ENCODE measurements at places on chromosomes 13 and 19.

GRCh38 chr13:106284358-106284757, 251.1 kb downstream of the EFNB2 start:
- no peak for DNase-seq

DNA sequence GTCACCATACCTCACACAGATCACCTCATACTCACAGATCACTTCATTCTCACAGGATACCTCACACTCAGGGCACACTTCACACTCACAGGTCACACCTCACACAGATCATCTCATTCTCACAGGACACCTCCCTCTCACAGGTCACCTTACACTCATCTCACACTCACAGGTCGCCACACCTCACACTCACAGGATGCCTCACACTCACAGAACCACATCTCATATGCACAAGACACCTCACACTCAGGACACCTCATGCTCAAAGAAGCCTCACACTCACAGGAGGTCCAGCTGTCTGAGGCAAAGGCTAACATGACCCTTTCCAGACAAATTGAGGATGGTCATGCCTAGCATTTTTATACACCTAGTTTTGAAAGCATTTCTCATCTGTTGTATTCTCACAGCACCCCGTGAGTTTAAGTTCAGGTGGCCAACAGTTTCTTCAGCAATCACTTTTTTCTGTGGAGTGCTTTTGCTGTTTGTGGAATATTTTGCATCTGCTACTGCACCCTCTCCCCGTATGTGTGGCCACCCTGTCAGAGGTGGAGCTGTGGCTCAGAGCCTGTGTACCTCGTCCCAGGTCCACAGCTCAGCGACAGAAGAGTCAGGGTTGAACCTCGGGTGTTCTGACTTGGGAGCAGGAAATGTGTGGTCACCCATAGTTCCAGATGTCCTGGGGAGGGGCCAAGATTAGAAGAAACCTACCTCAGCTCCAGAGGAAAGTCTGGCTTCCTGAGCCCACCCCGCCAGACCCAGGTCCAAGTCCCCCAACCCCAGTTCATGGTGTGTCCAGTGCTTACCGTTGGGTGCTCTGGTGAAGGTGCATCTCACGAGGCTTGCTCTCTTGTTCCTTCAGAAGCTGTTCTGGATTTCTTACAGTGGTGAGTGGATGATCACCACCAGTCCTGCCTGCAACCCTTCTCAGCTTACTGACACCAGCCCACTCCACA, 7.6 kb downstream of the F7 start:
- no peak for DNase-seq

- no peak for DNase-seq
These were observed 139.4 kb downstream of the SIPA1L3 start for GRCh38 chr19:38046254-38047048.

DNA sequence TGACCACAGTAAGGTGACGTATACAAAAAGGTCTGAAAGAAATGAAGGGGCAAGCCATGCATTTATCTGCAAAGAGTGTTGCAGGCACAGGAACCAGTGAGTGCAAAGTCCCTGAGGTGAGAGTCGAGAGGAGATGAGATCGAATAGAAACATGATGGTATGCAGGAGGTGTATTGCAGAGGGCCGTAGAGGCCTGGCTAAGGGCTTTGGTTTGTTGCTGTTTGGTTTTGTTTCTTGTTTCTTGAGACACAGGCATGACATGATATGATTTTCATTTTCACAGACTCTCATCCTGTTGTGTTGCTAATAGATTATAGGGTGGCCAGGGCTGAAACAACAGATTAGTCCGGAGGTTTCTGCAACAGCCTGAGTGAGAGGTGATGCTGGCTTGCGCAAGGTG, 80.4 kb downstream of the HSPH1 start:
- DNase-seq, result no peak

- DNase-seq, result no peak
These were observed 103.3 kb downstream of the ZAR1L start for GRCh38 chr13:32211813-32212212.

DNA sequence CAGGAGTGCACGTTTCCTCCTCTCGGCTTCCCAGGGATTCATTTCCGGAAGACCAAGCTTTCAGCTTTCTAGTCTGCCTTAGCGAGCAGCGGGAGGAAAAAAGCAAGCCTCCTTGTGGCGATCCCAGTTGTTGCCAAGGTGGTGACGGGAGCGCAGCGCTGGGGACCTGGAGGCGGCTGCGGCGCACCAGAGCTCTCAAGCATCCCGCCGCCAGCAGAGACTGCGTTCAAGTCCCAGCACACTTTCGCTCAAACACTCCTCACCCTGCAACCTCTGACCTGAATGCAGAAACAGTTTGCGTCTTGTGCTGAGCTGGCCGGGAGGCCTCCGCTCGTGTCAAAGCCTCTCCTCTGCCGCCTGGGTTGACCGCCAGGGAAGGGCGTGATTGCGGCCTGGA, 4.9 kb downstream of the GSX1 start:
- DNase-seq, result peak; percentile 75

DNA sequence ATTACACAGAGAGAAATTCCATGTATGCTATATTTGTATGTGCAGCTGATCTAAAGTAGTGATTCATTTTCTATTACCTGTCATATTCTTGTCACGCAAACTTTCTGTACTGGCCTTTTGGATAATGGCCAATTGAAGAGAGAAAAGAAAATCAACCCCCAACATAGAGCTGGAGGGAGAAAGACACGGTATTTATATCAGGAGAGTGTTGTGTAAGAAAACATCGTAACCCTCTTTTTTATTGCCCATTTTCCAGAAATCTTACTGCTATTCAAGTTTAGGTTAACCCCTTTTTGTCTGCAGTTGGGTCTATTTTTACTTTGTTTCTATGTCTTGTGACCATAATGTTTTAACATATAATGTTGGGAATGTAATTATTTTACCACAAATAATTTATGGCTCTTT, 27.9 kb downstream of the DGKH start:
- DNase-seq, result no peak

DNA sequence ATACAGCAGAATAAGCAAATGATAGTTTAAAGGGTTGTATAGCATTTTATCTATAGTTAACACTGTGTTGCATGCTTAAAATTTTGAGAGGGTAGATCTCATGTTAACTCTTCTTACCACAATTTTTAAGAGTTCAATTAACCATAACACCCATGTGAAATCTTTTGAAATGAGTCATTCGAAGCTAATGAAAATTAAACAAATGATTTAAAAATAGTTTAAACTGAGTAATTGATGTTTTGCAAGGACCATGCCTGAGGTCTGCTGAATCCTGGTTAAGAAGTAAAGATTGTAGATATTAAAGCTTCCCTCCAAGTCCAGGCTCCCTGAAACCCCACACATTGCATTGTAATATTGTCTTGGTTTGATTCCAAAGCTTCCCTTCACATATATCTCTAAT, 176.7 kb upstream of the RNF113B start:
- DNase-seq, result no peak

GRCh38 chr13:64850017-64850416, 2380.1 kb downstream of the PCDH9 start:
- no peak for DNase-seq

DNA sequence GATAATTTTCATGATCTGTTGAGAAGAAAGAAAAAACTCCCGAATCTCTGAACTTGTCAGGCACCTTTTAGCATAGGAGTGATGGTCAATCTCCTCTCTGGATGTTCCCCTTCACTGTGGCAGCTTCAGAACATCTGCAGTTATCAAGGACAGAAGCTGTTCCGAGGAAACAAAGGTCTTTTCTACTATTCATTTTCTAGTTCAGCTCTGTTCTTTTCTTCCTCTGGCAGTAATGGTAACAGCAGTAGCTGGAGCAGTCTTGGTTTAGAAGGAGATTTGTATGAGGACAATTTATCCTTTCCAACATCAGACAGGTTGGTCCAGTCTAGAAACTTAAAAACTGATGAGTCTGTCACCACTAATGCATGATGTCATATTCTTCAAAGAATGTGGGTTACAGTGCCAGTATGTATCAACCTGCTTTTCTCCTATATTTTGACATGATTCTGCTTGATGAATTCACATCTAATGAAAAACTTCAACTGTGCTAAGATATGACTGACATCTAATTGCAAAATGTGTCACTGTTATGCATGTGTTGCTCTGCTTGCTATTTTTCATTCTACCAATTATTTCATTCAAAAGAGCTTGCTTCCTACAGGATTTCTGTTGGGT, 41.0 kb downstream of the AKAP11 start:
- no peak for DNase-seq

DNA sequence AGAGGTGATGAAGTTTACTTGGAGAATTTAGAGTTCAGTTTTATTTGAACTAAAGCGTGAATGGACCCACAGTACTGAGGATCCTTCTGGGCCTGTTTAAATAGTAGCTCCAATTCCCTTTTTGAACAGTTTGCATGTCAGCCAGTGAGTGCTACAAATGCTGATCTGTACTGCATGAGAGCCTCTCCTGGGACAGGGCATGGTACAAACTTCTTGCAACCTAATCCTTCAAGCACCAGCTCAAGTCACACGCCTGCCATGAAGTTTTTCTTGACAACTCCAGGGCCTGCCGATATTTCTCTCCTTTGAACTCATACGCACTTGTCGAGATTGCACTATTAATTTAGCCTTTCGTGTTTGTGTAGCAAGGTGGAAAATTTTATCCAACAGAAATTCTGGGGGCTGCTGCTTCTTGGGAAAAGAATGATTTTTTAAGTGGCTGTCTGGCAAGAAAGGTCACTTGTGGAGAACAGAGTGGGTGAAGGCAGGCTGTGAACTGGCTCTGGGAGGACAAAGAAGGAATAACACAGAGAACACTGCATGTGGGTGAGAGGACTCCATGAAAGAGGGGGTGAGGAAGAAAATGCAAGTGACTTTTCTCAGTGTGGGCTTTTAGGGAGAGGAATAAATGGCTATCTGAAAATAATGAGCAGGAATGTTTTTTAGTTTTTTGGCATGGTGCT, 192.5 kb downstream of the NDFIP2 start:
- no peak for DNase-seq

DNA sequence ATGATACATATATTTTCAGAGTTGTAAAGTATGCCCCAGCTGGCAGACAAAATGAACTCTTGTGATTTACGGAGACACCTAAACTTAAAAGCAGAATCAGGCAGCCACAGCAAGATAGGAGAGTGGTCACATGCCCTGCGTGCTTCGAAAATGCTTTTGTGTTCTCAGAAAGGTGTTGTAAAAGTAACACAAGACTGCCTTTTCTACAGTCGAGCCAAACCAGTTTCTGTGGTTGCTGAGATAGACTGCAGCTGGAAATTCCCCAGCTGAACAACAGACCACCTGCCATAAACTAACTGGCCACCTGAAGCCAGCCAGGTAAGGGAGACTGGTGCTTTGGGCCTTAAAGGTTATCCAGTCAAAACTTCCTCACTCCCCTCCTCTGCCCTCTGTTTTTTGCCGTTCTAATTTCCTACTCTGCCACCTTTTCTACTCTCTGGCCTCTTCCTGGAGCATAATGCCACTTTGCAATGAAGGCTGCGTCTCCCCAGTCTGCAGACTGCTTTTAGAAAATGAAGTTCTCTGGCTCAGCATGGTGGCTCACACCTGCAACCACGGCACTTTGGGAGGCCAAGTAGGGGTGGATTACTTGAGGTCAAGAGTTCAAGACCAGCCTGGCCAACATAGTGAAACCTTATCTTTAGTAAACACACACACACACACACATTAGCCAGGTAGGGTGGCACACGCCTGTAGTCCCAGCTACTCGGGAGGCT, 381.2 kb upstream of the SLITRK1 start:
- no peak for DNase-seq

GRCh38 chr19:16022251-16022650, 54.0 kb upstream of the TPM4 start:
- DNase-seq, result no peak

GRCh38 chr13:111407381-111408131, 87.1 kb downstream of the TEX29 start:
- no peak for DNase-seq

DNA sequence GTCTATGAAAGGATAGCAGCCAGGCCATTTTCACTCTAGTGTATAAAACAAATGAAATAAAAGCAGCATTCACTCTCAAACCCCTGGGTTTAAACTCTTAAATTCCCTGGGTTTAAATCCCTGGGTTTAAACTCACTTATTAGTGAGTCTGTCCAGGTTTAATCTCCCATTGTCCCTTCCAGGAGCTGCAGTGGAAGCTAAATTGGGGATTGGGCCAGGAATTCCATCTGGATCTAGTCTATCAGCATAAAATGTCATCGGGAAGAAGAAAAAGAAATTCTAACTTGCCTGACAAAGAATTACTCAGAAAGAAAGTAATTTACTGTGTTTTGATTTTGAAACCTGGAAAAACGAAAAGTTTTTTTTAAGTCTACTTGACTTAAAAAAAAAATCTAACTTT, 54.8 kb downstream of the FRY start:
- no peak for DNase-seq

DNA sequence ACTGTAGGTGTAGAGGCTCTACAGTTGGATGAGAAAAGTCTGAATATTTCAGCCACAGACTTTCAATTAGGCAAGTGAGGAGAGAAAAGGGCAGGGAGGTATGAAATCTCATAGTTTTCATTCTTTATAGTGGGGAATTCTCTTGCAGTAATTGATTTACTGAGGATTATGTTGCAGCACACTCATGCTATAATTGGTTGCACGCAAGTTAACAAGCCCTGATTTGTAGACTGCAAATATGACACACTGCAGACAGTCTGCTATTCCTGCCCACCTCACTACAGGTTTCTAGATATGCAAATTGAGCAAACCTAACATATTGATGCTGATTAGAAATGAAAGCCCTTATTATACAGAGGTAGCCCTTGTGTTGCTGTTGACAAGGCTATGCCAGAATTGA, 139.4 kb downstream of the LHFPL6 start:
- DNase-seq, result peak; percentile 51

DNA sequence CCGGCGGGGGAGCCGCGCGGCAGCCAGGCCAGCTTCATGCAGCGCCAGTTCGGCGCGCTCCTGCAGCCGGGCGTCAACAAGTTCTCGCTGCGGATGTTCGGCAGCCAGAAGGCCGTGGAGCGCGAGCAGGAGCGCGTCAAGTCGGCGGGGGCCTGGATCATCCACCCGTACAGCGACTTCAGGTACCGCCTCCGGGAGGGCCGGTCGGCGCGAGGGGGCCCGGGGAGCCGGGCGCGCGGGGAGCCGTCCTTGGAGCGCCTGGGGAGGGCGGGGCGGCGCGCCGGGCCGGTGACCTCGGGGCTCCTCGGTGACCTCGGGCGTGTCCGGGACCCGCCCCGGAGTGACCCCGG, 690 bp downstream of the HCN2 start:
- DNase-seq, result no peak

All from NCI-H526 (cell line).